K562 (cell line): ENCODE measurements at places on chromosomes 7 and 10. TPM values are rescaled to one million over a fixed set of nuclear protein-coding genes. Genes with fewer than 3 reads are reported as not detected.

DNA sequence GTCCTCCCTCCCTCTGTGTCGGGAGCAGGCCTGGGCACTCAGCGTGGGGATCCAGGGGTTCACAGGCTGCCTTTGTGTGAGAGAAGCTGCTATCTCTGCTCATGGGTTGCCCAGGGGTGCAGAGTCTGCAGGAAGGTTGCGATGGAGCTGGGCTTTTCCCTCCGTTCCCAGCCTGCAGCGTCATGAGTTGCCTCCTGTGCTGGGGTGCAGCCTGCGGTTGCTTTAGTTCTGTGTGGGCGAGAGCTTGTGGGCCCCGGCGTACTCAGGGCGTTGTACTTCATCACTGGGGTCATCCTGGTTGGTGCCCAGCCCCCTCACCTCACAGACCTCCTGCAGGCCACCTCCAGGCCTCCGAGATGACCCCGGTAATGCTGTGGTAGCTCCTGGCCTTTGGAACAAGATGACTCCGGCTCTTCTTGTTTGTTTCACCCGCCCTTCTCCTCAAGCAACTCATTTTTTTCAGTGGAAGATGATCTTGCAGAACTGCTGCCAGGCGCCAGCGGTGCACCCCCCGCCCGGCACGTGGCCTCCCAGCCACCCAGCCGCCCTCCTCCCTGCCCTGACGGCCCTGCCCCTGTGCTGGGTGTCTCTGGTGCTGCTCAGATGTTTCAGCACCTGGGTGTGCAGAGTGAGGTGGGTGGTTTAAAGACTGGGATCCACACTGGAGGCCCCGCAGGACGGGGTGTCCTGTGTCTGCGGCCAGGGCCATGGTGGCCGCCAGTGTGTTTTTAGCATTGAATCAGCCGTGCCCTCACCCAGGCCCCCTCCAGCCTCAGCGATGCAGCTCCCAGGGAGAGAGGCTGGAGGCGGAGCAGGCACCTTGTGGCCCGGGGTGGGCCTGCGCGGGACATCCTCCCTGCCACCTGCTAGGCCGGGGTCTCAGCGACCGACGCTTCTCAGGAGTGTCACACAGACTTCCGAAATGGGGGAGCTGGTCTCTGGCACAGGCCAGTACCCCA is 7.2 kb downstream of the AP5Z1 start:
- H3K4me1 ChIP-seq = no peaks in the 10 kb centered on the region
- no peak overlapping the region for H3K4me3 ChIP-seq
- H3K27me3 ChIP-seq = no peaks in the 10 kb centered on the region
- no peak for DNase-seq
- H3K36me3 ChIP-seq = peaks cover 48% of the 10 kb centered on the region; the same call in 1 of the 3 replicates
- no peak overlapping the region for H3K27ac ChIP-seq

MYH16 gene
- total RNA-seq = not detected in 2 replicates

GRCh38 chr7:150379441-150380379 is 580 bp downstream of the ZNF775 start:
- H3K4me1 ChIP-seq = peaks cover 53% of the 10 kb centered on the region
- H3K4me3 ChIP-seq = peak overlapping the region; percentile 96
- peak; percentile 77 for DNase-seq
- H3K36me3 ChIP-seq = peaks cover 8% of the 10 kb centered on the region; the same call in 1 of the 3 replicates

DNA sequence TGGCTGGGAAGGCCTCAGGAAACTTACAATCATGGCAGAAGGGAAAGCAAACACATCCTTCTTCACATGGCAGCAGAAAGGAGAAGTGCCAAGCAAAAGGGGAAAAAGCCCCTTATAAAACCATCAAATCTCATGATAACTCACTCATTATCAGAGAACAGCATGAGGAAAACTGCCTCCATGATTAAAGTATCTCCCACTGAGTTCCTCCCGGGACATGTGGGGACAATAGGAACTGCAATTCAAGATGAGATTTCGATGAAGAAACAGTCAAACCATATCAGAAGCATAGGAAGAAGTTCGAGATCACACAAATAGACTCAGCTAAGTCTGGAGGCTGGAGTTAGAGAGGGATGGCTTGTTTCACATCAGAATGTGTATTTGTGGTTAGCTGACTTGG is 869.4 kb upstream of the PHF14 start:
- no peaks in the 10 kb centered on the region for H3K27me3 ChIP-seq
- H3K4me3 ChIP-seq = no peak overlapping the region
- DNase-seq = no peak
- no peak overlapping the region for H3K27ac ChIP-seq
- H3K36me3 ChIP-seq = no peaks in the 10 kb centered on the region

GRCh38 chr7:18829858-18830285 is 287.6 kb downstream of the TWIST1 start:
- H3K4me3 ChIP-seq = no peak overlapping the region
- H3K27me3 ChIP-seq = no peaks in the 10 kb centered on the region
- H3K4me1 ChIP-seq = no peaks in the 10 kb centered on the region

CYP2C9 gene
- 0.22 and 0.27 TPM in 2 replicates for total RNA-seq

DNA sequence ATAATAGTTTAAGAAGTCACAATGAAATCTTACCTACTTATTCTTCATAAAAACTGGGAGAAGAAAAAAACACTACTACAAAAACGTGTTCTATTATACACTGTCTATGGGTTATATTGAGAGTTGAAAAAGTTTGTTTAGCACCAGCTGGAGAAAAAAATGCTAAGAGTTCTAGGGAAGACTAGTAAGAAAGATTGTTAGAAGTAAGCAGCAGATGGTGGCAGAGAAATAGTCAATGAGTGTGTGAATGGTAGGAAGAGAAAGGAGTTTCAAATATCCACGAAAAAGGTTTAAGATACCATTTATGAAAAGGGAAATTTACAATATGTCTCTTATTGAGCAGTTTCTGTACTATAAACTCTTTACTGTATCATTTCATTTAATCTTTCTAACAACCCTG is 124.7 kb downstream of the NRBF2 start:
- H3K27ac ChIP-seq = no peak overlapping the region; the same call in 2 of the 3 replicates
- peaks cover 44% of the 10 kb centered on the region for H3K36me3 ChIP-seq
- no peak for DNase-seq
- no peak overlapping the region for H3K4me3 ChIP-seq
- peaks cover 12% of the 10 kb centered on the region; the same call in 2 of the 3 replicates for H3K4me1 ChIP-seq
- no peaks in the 10 kb centered on the region for H3K27me3 ChIP-seq

GRCh38 chr7:156074084-156074483 is 261.8 kb upstream of the SHH start:
- no peak overlapping the region for H3K27ac ChIP-seq
- no peak for DNase-seq
- no peak overlapping the region for H3K4me3 ChIP-seq

DNA sequence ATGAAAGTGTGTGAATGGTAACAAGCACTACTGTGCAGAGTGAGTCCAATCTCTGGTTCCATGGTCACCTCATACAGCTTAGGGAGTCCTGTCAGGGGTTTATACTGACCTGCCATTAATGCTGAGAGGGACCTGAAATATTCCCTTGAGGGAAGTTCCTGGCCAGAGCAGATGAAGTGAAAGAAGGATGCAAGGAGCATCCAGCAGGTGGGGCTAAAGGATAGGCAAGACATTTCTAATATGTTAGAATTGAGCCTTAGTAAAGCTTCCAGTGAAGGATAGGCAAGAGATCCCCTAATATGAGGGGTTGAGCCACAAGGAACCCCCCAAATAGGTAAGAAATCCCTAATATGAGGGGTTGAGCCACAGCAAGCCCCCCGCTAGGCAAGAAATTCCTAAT is 25.5 kb upstream of the FAM221A start:
- H3K27me3 ChIP-seq = no peaks in the 10 kb centered on the region
- H3K36me3 ChIP-seq = no peaks in the 10 kb centered on the region
- peaks cover 2% of the 10 kb centered on the region; the same call in 1 of the 2 replicates for H3K4me1 ChIP-seq
- DNase-seq = peak; percentile 57

GRCh38 chr10:21292763-21293517 is 232.5 kb downstream of the SKIDA1 start:
- no peak overlapping the region for H3K4me3 ChIP-seq
- no peaks in the 10 kb centered on the region for H3K4me1 ChIP-seq

GRCh38 chr7:157320608-157320980 is 16.2 kb upstream of the DNAJB6 start:
- H3K36me3 ChIP-seq = no peaks in the 10 kb centered on the region
- peaks cover 22% of the 10 kb centered on the region for H3K4me1 ChIP-seq
- DNase-seq = no peak
- no peaks in the 10 kb centered on the region for H3K27me3 ChIP-seq
- no peak overlapping the region for H3K4me3 ChIP-seq

ADAM12 gene
- total RNA-seq = not detected in 2 replicates

GRCh38 chr7:128365432-128365831 is 3.9 kb upstream of the PRRT4 start:
- no peak for DNase-seq
- peaks cover 6% of the 10 kb centered on the region; the same call in 1 of the 3 replicates for H3K4me1 ChIP-seq
- no peaks in the 10 kb centered on the region for H3K36me3 ChIP-seq
- H3K4me3 ChIP-seq = no peak overlapping the region
- H3K27ac ChIP-seq = no peak overlapping the region

- no peaks in the 10 kb centered on the region for H3K36me3 ChIP-seq
- H3K27ac ChIP-seq = no peak overlapping the region
- no peaks in the 10 kb centered on the region; the same call in 1 of the 2 replicates for H3K4me1 ChIP-seq
- no peak for DNase-seq
Observed at GRCh38 chr10:13143766-13144165, 17.6 kb upstream of the MCM10 start.

MUC3A gene
- total RNA-seq = 1.6 and 2.6 TPM in 2 replicates

DNA sequence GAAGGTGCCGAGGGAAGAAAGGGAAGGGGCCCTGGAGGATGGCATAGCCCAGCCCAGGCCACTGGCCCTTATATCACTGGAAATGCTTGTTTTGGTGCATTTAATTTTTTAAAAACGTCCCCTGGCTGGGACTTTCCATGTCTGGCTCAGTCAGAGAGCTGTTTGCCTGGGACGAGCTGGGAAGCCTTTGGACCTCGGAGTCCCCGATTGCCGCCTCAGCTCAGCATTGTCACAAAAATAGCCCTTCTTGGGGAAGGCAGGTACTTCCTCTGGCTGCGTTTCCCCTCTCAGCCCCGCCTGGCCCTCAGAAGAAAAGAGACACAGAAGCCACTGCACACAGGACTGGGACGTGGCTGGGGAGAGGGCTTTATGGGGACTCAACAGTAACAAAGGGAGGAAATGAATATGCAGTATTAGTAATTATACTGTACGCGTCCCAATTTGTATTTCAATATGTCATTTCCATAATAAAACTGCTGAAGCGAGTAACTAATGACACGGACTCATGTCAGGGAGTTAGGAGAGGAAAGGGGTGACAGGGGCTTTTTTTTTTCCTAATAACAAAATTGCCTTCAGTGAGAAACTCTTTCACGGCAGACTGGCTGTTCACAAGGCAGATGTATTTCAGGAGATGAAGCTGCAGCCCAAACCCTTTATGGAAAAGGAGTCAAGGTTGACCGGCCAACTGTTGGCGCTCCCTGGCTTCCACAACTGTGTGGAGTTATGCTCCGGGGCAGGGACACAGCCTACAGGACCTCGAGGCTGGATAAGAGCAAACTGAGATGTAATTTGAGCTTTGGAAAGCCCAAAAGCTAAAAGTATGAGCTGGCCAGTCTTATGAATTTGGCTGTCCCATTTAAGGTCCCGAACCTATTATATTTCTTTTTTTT is 31.0 kb upstream of the MXI1 start:
- no peak overlapping the region for H3K27ac ChIP-seq
- peaks cover 4% of the 10 kb centered on the region for H3K4me1 ChIP-seq
- no peak overlapping the region for H3K4me3 ChIP-seq
- peaks cover 11% of the 10 kb centered on the region for H3K27me3 ChIP-seq
- no peaks in the 10 kb centered on the region for H3K36me3 ChIP-seq

BBIP1 gene
- 12.5 and 17.2 TPM in 2 replicates for total RNA-seq

GRCh38 chr10:71966046-71967004 is 2.1 kb downstream of the CHST3 start:
- H3K27me3 ChIP-seq = peaks cover 83% of the 10 kb centered on the region
- H3K36me3 ChIP-seq = no peaks in the 10 kb centered on the region
- peaks cover 4% of the 10 kb centered on the region; the same call in 2 of the 3 replicates for H3K4me1 ChIP-seq
- H3K27ac ChIP-seq = no peak overlapping the region
- no peak overlapping the region for H3K4me3 ChIP-seq
- DNase-seq = no peak

DNA sequence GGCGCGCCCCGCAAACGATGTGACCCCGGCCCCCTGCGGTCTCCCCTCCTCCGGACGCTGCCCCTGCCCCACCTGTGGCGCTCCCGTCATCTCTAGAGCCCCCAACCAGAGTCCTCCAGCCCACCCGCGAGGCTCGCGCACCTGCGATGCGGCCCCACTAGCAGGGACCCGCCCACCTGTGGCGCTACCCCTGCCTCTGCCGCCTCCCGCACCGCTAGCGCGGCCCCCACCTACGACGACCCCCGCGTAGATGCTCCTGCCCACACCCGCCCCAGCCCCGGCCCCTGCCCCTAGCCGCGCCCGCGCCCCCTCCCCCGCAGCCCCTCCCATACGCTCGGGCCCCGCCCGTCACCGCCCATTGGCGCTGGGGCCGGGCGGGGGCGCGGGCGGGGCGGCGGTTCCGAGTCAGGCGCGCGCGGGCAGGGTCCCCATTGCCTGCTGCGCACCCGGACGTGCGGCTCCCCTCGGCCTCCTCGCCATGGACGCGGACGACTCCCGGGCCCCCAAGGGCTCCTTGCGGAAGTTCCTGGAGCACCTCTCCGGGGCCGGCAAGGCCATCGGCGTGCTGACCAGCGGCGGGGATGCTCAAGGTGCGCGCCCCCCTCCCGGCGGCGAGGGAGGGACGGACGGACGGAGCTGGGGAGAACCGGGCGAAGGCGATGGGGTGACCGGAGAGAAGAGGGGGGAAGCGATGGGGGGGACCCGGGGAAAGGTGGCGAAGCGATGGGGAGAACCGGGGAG is at the start of gene PFKP:
Gene PFKP, plus strand, starts transcription at position 431 of the 741 bp plus-strand sequence. Its CDS starts 48 bp downstream, at position 479.
- peaks cover 16% of the 10 kb centered on the region for H3K27me3 ChIP-seq
- peak; percentile 75 for DNase-seq
- peak within 1 kb of the TSS; percentile 80 for H3K27ac ChIP-seq
- peaks cover 23% of the 10 kb centered on the region for H3K4me1 ChIP-seq
- H3K4me3 ChIP-seq = peak within 1 kb of the TSS; percentile 85
- H3K36me3 ChIP-seq = peaks cover 35% of the 10 kb centered on the region

- H3K36me3 ChIP-seq = no peaks in the 10 kb centered on the region
- H3K27me3 ChIP-seq = no peaks in the 10 kb centered on the region
- H3K4me1 ChIP-seq = no peaks in the 10 kb centered on the region
- no peak overlapping the region for H3K27ac ChIP-seq
- H3K4me3 ChIP-seq = no peak overlapping the region
Observed at GRCh38 chr10:36606234-36606839, 519.1 kb upstream of the ANKRD30A start.

DNA sequence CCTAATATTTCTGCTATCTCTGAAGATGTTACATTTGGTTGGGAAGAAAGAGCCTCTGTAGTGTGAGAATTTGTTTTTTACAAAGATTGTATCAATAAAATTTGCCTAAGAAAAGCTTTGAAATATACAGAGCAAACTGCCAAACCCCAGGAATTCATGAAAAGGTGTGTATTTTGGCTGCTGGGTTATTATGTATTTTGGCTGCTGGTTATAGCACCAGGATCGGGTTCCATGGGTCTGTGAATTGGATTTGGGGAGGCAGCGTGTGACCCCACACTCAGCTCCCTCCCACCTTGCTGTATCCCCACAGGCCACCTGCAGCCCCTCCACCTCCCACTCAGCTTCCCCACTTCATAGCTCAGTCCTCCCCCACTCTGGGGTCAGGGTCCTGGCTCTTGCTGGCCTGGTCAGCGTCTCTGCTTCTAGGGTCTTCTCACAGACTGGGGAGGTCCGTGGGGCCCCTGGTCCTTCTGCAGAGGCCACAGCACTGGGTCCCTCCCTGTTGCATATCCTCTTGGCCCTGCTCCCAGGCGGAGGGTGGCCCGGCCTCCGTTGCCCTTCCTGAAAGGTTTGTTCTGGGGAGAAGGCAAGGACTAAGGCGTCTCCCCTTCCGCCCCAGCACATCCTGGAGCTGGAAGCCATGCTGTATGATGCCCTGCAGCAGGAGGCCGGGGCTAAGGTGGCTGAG is 24.0 kb upstream of the DPYSL4 start:
- no peak overlapping the region for H3K4me3 ChIP-seq
- H3K27ac ChIP-seq = no peak overlapping the region
- H3K4me1 ChIP-seq = no peaks in the 10 kb centered on the region; the same call in 2 of the 3 replicates
- peaks cover 19% of the 10 kb centered on the region for H3K27me3 ChIP-seq
- DNase-seq = no peak
- no peaks in the 10 kb centered on the region for H3K36me3 ChIP-seq

DGKI gene
- not detected in 2 replicates for total RNA-seq
